CD4-positive, alpha-beta T cell treated with Interleukin-4 for 4 hours (primary cell): ENCODE measurements at places on chromosomes 2 and 18.

DNA sequence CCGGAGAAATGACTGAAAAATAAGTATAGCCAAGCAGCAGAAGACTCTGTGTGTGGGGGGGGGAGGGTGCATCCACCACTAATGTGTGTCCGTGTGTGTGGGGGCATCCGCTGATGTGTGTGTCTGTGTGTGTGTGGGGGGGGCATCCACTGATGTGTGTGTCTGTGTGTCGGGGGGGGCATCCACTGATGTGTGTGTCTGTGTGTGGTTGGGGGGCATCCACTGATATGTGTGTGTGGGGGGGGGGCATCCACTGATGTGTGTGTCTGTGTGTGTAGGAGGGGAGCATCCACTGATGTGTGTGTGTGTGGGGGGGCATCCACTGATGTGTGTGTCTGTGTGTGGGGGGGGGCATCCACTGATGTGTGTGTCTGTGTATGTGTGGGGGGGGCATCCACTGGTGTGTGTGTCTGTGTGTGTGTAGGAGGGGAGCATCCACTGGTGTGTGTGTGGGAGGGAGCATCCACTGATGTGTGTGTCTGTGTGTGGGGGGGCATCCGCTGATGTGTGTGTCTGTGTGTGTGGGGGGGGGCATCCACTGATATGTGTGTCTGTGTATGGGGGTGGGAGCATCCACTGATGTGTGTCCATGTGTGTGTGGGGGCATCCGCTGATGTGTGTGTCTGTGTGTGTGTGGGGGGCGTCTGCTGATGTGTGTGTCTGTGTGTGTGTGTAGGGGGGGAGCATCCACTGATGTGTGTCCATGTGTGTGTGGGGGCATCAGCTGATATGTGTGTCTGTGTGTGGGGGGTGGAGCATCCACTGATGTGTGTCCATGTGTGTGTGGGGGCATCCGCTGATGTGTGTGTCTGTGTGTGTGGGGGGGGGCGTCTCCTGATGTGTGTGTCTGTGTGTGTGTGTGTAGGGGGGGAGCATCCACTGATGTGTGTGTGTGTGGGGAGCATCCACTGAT, 125.0 kb downstream of the NFATC1 start:
- DNase-seq, result no peak

DNA sequence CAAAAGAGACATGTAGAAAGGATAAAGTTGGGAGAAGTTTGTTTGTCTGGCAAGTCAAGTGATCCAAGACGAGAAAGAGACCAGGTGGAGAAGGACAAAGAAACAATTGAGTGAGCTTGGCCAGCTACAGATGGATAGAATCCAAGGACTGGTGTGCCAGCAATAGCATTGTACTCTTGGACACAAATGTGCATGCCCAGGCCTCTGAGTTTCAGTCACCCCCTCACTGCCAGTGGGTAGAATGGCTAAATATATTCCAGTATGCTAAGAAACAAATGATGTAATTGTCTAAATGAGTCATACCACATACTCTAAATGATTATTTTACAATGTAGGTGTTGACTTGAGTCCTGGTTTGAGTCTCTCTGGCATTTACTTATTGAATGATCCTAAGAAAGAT, 881.3 kb downstream of the LRRTM4 start:
- DNase-seq, result no peak

GRCh38 chr2:38163579-38163978, 87.6 kb upstream of the CYP1B1 start:
- no peak for DNase-seq

- no peak for DNase-seq
Observed at GRCh38 chr18:47397671-47398319, 146.3 kb upstream of the SKOR2 start.

DNA sequence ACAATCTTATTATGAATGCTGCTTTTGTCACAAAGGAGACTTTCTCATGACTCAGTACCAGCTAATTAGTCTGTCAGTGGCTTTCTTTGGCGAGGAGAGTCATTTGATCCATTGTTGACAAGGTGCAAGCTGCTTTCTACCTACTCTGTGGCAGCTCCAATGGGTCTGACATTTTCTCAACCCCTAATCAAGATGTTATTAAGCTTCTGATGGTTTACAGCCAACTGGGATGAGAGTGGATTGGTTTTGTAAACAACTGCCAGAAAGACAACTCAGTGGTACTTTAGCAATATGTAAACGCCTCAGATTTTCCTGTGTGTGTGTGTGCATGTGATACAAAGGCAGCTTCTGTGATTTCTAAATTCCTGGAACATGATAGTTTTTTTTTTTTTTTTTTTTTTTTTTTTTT, 8.2 kb upstream of the CLIP4 start:
- no peak for DNase-seq

GRCh38 chr2:53202063-53202462, 565.5 kb upstream of the CHAC2 start:
- no peak for DNase-seq

DNA sequence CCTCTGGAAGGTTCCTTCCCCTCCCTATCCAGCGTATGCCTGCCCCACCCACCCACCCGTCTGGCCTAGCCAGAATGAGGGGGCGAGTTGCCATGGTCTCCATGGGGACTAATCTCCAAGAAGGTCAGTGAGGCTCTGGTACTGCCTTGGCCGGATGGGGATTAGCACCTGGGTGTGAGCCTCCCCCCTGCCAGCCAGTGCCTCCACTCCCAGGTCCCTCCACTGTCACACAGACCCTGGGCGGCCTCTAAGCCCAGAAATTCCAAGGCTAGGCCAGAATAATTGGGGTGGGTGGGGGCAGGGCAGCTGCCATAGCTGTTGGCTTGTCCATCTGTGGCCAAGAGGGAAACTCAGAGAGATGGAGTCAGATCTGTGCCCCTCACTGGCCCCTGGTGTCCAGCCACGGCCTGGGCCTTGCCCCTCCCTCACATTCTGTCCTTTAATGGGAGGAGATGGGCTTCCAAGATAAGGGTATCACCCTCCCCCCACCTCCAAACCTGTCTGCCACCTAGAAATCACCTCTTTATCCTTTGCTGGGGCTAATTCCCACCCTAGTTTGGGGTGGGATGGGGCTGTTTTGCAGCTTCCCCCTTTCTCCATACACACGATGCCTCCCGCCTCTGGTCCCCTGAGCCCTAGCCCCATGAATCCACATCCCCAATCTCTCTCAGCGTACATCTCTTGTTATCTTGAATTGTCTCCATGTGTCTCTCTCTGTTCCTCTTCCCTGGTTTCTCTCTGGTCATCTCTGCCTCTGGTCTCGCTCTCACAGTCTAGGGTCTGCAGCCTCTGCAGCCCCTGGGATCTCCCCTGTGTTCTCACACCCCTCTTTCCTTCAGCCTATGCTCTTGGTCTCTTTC, 6.0 kb upstream of the CRYBA2 start:
- no peak for DNase-seq

GRCh38 chr2:226660526-226660925, 139.1 kb downstream of the IRS1 start:
- no peak for DNase-seq

- DNase-seq, result no peak
Observed at GRCh38 chr2:240298117-240298790, 137.2 kb upstream of the GPC1 start.

- DNase-seq, result no peak
Observed at GRCh38 chr2:117170897-117171296, 643.6 kb upstream of the DDX18 start.

DNA sequence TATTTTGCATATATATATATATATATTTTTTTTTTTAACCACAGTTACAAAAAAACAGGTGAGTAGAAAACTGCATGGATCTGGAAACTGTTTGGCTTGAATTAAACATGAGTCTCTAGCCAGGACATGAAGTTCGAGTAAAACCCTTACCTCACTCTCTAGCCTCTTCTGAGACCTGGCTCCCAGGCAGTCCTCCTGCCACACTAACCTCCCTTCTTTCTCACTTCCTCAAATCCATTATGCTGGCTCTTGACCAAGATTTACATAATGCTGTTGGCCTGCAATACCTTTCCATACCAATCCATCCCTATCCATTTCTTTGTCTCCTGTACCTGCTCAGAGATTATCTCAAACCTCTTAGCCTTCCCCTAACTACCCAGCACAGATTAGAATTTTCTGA, 34.0 kb downstream of the PIGN start:
- no peak for DNase-seq

- no peak for DNase-seq
Observed at GRCh38 chr18:6055711-6056110, 160.4 kb upstream of the TMEM200C start.

DNA sequence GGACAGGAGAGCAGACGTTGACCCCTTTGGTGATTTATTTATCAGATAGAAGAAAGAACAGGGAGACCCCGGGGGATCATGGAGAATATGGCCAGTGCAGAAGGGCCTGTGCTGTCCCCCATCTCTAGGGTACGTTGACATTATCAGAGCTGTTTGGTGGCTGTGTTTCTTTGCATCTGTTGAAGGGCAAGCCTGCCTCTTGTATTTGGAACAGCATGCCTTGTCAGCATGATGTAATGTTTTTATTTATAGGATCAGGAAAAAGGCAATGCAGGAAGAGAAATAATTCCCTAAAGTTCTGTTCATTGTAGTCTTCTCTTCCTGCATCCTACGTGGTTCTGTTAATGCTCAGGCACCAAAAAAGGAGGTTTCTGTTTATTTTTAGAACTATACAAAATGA, 49.8 kb upstream of the CABYR start:
- no peak for DNase-seq
